ENCODE measurements at places on chromosomes 3 and 15.

- DNase-seq = no peak
Observed at GRCh38 chr15:81954158-81954783, 91.5 kb downstream of the MEX3B start.

DNA sequence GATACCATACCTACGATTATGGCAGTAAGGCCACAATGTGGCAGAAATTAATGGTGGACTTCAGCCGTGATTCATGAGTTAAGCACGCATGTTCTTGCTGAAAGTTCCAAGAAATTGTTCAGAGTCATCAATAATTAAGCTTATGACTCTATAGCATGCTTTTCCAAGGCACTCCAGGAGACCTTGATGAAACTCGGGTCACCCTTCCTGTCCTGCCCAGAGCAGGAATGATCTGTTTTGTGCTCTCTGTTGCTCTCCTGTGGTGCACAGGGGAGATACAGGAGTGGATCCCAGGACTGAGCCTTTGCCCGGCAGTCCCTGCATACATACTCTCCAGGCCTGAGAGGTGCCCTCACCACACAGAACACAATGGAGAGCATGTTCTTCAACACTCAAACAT is 141.6 kb upstream of the SLC2A2 start:
- no peak for DNase-seq

DNA sequence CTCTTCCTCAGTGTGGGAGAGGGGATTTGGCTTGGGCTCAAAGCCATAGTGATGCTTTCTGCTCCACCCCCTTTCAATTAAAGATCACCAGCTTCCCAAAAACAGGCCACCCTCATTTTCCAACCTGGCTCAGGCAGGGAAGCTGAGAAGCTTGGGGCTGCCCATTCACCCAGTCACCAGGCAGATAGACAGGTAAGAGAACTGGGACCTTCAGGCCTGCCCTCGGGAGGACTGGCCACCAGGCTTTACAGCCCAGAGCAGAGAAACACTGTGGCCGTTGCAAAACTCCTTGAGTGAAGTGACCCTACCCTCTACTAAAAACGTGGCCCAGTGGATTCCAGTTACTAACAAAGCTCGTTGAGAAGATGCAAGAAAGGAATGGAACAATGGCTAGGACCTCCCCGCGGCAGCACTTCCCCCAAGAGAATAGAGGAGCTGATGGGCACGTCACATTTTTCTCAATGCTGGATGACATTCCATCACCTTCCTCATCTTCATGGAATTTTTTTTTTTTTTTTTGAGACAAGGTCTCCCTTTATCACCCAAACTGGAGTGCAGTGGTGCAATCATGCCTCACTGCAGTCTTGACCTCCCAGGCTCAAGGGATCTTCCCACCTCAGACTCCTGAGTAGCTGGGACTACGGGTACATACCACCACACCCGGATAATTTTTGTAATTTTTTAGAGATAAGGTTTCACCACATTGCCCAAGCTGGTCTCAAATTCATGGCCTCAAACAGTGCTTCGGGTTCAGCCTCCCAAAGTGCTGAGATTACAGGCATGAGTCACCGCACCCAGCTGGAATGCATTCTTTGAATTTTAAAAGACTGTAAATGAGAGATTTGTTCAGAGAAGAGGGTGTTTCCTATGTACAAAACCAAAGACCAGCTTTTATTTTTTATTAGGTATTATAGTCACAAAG is 37.9 kb downstream of the LIPC start:
- DNase-seq = no peak

DNA sequence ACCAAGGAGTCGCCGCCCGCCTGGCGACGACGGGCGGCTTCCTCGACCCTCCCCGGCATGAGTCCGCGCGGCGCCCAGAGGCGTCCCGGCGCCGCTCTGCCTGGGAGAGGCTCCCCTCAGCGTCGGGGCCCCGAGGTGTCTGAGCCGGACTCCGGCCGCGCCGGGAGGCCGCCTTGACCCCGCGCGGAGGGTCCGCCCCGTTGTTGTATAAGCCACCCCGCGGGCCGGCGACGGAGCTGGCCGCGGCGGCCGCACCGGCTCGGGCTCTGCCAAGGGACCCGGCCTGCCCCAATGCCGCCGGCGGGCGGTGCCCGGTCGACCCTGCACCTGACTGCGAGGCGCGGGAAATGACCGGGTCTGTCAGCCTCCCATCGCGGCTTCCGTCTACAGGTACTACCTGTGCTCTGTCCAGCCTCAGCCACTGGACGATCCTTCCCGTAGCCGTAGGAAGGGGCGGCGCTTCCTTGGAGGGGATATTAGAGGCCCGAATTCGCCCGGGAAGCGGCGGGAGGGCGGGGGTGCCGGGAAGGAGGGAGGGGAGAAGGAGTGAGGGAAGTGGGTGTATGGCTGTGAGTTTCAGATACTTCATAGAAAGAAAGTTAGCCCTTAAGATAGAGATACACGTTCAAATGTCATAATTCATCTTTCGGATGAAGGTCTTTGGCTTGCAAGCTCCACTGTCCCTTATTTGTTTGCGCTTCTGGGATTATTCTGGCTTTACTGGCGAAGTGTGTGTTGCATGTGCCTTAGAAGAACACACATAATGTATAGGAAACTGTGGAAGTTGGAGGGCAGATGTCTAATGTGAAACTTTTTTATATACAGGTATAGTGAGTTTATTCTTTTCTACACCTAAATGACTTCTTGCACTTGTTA is 620 bp downstream of the ABHD5 start:
- peak; percentile 2 for DNase-seq

GRCh38 chr15:48541341-48542278 is 103.9 kb downstream of the FBN1 start:
- DNase-seq = no peak

DNA sequence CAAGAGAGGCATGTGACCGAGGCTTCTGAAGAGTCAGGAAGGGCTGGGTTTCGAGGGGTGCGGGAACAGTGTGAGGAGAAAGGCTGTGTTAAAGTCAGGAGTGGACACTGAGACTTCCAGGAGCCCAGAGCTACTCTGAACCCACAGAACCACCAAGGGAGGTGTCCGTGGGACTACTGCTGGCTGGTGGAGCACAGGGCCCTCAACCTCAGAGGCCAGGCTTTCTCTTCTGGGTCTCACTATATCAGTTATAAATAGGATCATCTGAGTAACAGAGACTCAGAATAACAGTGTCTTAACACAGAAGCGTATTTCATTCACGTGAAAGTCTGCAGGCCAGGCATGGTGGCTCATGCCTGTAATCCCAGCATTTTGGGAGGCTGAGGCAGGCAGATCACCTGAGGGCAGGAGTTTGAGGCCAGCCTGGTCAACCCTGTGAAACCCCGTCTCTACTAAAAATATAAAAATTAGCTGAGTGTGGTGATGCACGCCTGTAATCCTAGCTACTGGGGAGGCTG is 113.6 kb downstream of the TMEM266 start:
- no peak for DNase-seq

GRCh38 chr15:57598346-57598745 is 6.6 kb downstream of the MYZAP start:
- no peak for DNase-seq

All from stimulated activated CD4-positive, alpha-beta T cell treated with anti-CD3 and anti-CD28 coated beads, Interleukin-1b, Interleukin-23, amount 100 ng/mL, for 1 hour (primary cell).